ENCODE measurements at places on chromosomes 2 and 18.
A peak's percentile ranks its signal among the peaks of the same experiment; 100 is the strongest.

DNA sequence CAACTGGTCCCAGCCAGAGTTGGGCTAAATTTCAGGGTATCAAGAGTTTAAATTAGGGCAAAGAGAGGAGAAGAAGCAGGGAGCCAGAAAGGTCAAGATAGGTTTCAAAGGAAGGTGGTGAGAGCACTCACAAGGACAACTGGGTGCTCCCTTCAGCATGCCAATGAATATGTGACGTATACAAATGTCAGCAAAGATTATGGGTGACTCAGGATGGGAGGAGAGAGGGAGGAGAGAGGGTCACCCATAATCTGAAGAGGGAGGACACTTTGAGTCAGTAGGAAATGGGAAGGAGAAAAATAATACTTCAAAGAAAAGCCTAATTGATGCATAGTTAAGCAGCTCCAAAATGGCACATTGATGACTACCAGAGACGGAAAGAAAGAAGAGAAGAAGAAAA, 53.1 kb upstream of the ABCA12 start:
- no peak for DNase-seq

DNA sequence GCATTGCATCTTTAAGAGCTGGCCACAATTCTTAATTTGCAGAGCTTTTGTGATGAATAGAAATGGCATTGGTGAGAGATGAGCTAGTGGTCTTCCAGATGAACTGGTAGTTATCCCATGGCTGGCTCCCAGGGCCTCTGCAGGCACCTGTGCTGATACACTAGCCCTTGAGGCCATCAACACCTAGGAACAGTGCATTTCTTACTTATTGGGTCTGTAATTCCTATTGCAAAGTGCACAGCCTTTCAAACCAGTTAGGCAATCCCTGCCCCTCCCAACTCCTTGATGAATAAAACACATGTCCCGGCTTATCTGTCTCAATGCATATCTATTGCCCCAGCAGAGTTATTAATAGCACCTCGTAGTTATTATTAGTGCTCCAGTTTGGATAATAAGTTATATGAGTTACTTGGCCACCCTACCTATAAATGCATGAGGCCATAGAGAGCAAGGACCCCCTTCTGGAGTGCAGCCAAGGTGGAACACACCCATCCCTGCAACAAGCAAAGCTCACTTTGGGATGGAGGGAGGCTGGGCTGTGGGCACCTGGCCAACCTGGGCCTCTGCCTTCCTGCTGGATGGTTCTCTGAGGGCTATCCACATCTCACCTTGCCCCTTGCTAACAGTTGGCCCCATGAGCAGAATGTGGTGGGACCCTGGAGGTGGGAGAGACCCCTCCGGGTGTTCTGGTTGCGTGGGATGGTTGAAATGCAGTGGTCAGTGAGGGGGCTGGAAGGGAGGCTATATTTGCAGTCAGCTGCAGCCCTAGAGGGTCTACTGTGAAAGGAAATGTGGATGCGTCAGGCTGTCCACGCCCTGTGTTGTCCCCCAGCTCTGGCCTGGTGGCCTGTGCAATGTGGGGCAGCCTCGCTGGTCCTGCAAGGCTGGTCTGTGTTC, 455.9 kb upstream of the HS6ST1 start:
- no peak for DNase-seq

GRCh38 chr2:184835398-184835715, 237.0 kb downstream of the ZNF804A start:
- DNase-seq: no peak

- DNase-seq: no peak
Measured at GRCh38 chr2:106143495-106144215, 50.4 kb downstream of the UXS1 start.

DNA sequence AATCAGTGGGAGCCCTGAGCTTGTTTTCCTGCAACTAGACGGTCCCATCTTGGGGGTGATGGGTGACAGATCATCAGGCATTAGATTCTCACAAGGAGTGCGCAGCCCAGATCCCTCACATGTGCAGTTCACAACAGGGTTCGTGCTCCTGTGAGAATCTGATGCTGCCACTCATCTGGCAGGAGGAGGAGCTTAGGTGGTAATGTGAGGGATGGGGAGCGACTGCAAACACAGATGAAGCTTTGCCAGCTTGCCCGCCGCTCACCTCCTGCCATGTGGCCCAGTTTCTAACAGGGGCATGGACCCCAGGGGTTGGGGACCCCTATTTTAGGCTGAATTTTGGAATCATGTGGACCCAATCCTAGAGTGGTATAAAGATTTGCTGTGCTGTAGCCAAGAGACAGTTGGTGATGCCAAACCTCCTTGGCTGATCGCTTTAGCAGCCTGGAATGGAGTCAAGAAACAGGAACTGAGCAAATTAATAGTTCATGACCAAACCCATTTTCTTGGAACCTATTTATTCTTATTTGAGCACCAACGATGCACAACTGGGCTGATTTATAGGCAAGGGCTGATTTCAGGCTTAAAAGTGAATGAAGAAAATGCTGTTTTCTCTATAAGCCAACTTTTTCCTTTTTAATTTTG, 25.7 kb downstream of the LPIN1 start:
- no peak for DNase-seq

- DNase-seq: no peak
Measured at GRCh38 chr2:64657411-64657810, 3.7 kb upstream of the SERTAD2 start.

DNA sequence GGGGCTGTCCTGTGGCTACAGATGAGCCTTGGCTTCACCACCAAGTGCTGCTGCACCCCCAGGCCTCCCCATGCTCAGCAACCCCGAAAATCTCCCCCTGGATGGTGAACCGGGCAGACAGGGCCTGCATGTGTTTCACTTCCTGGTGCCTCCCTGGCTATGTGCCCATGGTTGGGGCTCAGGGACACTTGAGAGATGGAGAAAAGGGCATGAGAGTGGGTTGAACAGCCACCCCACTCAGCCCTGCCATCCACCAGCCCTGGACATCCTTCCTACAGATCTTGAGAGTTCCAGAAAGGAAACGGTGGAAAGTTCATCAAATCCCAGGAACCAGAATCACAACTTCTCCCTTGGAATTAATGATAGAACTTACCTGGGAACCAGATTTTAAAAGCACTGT, 74.7 kb upstream of the TEX51 start:
- no peak for DNase-seq

- no peak for DNase-seq
Measured at GRCh38 chr18:71986351-71987050, 557.6 kb downstream of the CBLN2 start.

DNA sequence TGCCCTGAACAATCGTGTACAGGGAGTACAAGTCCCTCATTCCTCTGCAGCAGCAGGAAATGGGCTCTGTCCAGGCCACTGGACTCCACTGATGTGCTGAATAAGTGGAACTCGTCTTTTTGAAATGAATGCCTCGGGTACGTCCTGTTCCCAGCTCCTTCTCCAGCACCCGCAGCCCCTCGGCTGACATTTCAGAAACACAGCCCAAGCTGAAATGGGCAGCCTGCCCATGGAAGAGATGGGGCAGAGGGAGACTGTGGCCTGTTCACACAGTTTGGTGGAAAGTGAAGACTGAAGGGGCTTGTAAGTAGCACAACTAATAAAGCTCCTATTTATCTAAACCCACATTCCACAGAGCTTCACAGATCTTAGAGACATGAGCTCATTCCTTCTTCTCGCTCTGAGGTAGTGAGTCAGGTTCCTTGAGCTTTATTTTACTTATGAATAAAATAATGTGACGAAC, 498.6 kb downstream of the TXNL1 start:
- no peak for DNase-seq

DNA sequence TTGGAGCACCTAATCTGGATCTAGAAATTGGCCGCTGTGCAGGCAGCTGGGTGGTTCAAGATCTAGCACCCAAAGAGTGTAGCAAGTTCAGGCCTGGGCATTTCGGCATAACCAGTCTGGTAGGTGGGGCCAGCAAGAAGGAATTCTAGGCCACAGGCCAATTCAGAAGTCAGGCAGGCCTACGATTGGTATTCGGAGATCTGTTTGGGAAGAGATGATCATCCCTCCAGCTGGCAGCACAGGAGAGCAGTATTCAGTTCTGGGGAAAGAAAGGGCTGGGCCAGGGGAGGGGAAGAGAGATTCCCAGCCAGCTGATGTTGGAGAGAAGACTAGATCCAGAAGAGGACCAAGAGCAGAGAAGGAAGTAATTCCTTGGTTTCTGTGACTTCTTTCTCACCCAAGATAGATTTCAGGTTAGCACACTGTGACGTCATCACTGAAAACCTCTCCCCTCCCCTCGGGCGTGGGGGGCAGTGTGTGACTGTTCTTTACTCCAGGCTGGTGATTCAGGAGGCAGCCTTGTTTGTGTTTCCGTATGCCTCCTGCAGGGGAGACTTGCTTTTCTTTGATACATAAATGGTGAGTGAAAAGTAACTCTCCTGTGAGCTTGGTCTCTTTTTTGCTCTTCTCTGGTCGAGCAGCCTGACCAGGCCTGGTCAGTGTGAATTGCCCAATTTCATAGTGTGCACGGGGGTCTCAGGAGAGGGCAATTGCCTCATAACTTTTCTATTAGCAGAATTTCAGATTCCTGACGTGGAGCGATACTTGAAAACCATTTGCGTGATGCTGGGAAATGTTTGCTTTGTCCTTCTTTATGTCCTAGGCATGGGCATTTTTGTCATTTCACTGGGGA, 61.1 kb downstream of the MEIS1 start:
- no peak for DNase-seq

GRCh38 chr18:51666763-51667191, 469.3 kb upstream of the MEX3C start:
- DNase-seq: peak; percentile 30

GRCh38 chr2:167721593-167721992, 525.8 kb downstream of the STK39 start:
- DNase-seq: no peak

DNA sequence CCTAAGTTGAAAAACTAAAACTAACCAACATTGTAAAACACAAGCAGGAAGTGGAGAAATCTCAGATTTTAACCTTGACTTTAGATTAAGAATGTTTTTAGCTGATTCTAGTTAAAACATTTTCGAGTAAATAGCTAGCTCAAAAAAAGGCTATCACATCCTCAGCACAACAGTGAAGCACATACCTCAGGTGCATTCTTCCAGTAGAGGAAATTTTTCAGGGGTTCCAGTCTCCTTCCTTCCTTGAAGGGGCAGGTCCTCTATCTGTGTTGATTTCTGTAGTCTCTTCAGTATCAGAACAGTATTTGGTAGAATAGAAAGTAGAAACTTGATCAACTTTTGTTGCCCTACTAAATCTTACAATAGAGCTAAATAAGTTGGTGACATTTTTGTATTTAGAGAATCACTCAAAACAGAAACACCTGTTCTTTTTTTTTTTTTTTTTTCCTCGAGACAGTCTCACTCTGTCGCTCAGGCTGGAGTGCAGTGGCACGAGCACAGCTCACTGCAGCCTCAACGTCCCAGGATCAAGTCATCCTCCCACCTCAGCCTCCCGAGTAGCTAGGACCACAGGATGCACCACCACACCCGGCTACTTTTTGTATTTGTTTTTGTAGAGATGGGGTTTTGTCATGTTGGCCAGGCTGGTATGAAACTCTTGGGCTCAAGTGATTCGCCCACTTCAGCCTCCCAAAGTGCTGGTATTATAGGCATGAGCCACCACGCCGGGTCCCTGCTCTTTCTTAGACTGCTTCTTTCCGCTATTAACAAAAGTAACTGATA, 6.9 kb upstream of the GPR155 start:
- no peak for DNase-seq

DNA sequence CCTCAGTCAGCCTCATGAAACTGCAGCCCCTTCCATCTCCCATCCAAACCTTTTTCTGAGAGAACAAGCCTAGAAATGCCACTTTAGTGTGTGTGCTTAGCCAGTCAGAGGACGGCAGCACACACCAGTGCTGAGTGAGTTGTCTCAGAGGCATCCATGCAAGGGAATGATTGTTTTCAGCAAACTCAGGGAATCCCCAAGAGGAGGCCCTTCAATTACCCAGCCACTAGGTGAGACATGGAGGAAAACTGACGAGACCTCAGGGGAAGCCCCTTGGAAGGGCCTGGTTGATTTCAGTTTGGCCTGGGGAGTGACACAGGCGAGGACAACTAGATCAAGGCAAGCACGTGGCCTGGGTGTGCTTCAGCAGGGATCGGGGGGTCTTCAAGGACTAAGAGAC, 49.7 kb downstream of the APOB start:
- DNase-seq: no peak

DNA sequence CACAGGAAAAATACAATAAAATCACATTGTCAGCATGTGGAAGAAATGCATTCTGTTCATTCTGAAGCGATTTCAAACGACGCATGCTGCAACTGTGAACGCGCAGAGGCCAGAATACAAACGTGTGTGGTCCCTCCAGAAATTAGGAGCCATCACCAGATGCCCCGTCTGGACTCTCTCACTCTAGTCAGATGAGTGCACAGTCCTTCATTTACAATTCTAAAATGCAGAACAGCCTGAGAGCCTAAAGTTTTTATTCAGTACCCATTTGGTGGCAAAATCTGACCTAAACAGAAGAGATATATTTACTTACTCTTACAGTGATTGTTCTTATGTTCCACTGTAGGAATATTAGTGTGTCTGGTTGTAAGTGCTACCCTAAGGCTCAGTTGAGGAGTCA, 36.6 kb downstream of the FAM228A start:
- no peak for DNase-seq

- DNase-seq: no peak
Measured at GRCh38 chr18:37453752-37454151, 111.8 kb downstream of the CELF4 start.

DNA sequence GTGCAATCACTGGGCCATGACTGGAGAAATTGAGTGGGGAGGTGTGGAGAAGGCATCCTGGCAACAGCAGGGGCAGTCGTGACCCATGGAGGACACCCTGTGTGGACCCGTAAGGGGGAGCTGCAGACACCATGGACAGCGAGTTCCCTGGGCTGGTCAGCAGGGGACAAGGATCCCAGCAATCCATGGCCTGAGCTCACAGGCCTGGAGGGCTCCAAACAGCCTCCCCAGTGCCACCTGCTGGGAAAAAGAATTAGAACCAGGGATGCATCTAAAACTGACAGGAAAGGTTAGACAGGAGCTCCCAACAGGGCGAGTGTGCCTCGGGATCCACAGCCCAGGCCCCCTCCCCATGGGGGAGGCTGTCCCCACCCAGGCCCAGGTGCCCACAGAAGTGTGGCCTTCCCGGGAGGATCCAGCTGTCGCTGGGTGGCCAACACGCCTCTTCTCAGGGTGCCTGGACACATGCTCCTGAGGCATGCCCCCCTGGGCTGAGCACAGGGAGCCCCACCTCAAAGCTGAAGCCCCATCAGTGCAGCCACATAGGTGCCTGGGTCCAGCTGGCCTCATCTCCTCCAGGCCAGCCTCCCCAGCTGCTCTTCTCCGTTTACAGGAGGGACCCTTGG, 20.5 kb upstream of the KIF1A start:
- DNase-seq: no peak

GRCh38 chr2:233093721-233094120, 33.6 kb downstream of the INPP5D start:
- DNase-seq: no peak

- DNase-seq: no peak
Measured at GRCh38 chr2:200336980-200337615, 30.6 kb downstream of the SPATS2L start.

- DNase-seq: no peak
Measured at GRCh38 chr2:15059870-15060512, 427.5 kb downstream of the LRATD1 start.

DNA sequence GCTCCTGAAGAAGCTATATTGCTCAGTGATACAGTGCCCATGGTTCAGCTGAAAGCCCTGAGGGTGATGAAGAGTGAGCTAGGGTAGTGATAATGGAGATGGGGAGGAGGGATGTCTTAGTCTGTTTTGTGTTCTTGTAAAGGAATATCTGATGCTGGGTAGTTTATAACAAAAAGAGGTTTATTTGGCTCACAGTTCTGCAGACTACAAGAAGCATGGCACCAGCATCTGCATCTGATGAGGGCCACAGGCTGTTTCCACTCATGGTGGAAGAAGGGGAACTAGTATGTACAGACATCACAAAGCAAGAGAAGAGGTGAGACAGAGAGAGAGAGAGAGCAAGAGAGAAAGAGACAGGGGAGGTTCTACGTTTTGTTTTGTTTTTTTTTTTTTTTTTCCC, 417.3 kb upstream of the TRIB2 start:
- no peak for DNase-seq
